ENCODE measurements at places on chromosomes 5 and 9.
A peak's percentile ranks its signal among the peaks of the same experiment; 100 is the strongest.

DNA sequence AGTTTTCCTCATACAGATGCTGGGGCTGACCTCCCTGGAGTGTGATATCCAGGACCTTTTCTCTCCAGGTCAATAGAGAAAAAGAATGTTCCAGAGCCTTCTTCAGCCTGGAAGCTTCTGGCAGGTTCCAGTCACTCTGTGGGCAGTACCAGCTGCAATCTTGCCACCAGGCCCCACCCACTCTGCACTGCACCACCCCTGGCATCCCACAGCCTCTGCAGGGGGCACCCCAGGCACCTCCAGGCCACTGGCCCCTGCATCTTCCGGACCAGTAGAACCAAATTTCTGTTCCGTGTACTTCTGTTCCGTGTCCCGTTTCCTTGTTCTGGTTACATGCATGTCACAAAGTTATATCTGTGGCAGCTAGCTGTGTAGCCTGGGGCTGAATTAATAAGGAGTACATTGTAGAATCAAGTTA, 83.3 kb upstream of the ZBTB43 start:
- no peak for DNase-seq
- peak overlapping the region; percentile 74 for H3K27ac ChIP-seq
- peaks cover 30% of the 10 kb centered on the region for H3K27me3 ChIP-seq
- H3K4me3 ChIP-seq, result no peak overlapping the region
- H3K4me1 ChIP-seq, result peaks cover 42% of the 10 kb centered on the region
- no peaks in the 10 kb centered on the region for H3K36me3 ChIP-seq

GRCh38 chr5:75006865-75007822, 45.2 kb downstream of the GCNT4 start:
- H3K27me3 ChIP-seq, result no peaks in the 10 kb centered on the region
- no peaks in the 10 kb centered on the region for H3K36me3 ChIP-seq
- H3K4me3 ChIP-seq, result no peak overlapping the region
- H3K27ac ChIP-seq, result no peak overlapping the region

DNA sequence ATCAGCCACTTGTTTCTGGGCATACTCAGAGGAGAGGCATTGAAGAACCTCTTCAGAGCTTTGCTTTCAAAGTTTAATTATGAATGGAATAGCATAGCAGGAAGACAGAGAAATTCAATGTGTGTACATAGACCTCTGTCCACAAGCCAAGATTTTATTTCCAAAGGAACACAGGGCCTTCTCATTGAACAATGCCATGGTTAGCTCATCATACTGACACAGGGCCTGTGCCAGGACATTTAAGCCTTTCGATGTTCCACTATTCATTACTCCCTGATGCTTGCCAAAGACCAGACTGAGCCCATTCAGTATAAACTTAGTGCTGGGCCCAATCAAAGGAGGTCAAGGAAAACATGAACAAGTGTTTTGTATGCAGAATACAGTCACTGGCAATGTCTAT, 280.8 kb downstream of the FBXL17 start:
- no peaks in the 10 kb centered on the region for H3K36me3 ChIP-seq
- H3K27ac ChIP-seq, result no peak overlapping the region
- no peaks in the 10 kb centered on the region for H3K4me1 ChIP-seq
- no peak for DNase-seq
- H3K27me3 ChIP-seq, result no peaks in the 10 kb centered on the region

DNA sequence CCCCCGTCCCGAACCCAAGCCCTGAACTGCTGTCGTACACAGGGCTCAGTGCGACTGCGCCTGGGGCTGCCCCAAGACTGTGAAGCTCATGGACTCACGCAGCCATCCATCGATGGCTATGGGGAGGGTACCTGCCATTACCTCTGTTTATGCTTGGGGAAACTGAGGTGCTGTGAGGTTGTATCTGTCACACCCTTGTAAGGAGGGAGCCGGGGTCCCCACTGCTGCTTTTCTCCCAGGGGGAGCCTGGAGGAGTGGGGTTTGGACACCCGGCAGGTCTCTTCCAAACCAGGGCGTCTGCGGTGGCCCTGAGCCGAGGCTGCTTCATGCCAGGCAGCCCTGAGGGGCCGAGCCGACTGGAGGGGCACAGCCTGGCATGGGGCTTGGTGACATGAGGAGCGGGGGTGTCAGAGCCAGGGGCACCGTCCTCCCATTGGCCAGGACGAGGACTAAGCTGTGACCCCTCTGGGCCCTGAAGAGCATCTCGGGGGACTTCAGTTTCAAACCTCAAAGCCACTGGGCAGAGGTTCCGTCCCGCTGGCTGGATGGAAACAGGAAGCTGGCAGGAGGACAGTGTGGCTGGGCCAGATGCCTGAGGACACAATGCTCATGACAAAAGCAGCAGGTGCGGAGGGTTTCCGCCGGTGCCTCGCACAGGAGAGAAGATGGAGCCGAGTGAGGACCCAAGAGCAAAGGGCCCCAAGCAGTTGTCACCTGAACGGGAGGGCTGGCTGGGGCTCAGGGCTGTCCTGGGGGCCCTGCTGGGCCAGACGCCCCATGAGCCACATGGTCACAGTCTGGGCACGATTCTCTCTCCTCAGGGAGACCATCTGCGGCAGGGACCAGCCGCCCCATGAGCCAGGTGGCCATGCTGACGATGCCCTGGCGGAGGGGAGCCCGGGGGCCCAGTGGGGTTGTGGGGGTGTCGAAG, 54.4 kb upstream of the EXOC3 start:
- no peak overlapping the region for H3K4me3 ChIP-seq
- peaks cover 15% of the 10 kb centered on the region for H3K27me3 ChIP-seq
- H3K4me1 ChIP-seq, result peaks cover 8% of the 10 kb centered on the region
- no peaks in the 10 kb centered on the region for H3K36me3 ChIP-seq
- H3K27ac ChIP-seq, result no peak overlapping the region

DNA sequence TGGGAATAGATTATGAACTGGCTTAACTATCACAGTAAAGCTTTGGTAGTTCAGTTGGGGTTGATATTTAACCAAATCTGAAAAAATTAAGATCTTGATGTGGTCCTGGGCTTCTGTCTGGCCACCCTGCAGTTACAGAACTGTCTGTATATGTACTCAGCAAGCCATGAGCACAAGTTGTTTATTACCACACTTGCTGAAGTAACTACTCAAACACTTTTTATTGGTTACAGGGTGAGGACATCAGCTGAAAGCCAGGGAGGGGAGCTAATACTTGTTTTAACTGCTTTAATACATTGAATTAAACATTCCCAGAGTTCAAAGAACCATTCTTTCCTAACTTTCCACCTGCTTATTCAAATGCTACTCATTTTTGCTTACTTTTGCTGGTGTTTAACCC, 29.4 kb upstream of the KCNN2 start:
- no peak overlapping the region for H3K27ac ChIP-seq
- no peaks in the 10 kb centered on the region for H3K4me1 ChIP-seq
- DNase-seq, result no peak

DNA sequence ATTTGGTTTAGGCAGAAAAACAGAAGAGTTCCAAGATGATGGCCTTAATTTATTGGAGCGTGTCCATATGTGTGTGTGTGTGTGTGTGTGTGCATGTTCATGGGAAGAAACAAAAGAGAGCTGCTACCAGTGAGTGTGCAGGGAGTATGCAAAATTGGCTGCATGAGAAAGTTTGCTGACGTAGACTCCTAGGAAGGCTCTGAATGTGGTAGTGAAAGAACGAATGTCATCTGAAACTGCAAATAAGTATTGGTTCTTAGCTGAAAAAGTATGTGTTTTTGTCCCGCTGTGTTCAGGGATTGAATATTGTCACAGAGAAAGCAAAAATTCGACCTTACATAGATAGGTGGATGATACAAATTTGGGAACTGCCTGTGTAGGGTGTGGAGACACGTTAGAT, 542.6 kb upstream of the COX7C start:
- no peaks in the 10 kb centered on the region for H3K36me3 ChIP-seq
- H3K27me3 ChIP-seq, result no peaks in the 10 kb centered on the region
- DNase-seq, result no peak

- no peaks in the 10 kb centered on the region for H3K36me3 ChIP-seq
- no peaks in the 10 kb centered on the region for H3K4me1 ChIP-seq
- H3K4me3 ChIP-seq, result no peak overlapping the region
- H3K27ac ChIP-seq, result no peak overlapping the region
Observed at GRCh38 chr5:104400941-104401340, 838.4 kb upstream of the NUDT12 start.

DNA sequence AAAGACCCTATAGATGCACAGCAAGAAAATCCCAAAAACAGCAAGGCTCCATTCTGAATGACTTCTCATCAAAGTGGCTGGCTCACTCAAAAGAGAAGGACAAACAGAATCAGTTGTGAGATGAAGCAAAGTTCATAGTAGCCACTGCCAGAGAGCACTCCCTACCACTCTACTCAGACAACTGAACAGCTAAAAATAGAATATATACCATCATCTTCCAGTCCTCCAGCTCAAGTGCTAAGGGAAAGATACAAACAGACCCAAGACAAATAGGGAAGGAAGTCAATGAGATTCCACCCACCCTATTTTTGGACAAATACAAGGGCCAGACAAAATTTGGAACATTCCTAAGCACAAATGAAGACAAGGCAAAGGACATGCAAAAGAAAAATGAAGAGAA, 20.6 kb downstream of the GNAQ start:
- no peak for DNase-seq
- H3K36me3 ChIP-seq, result no peaks in the 10 kb centered on the region
- H3K4me3 ChIP-seq, result no peak overlapping the region
- no peak overlapping the region for H3K27ac ChIP-seq
- no peaks in the 10 kb centered on the region for H3K27me3 ChIP-seq
- peaks cover 34% of the 10 kb centered on the region for H3K4me1 ChIP-seq

DNA sequence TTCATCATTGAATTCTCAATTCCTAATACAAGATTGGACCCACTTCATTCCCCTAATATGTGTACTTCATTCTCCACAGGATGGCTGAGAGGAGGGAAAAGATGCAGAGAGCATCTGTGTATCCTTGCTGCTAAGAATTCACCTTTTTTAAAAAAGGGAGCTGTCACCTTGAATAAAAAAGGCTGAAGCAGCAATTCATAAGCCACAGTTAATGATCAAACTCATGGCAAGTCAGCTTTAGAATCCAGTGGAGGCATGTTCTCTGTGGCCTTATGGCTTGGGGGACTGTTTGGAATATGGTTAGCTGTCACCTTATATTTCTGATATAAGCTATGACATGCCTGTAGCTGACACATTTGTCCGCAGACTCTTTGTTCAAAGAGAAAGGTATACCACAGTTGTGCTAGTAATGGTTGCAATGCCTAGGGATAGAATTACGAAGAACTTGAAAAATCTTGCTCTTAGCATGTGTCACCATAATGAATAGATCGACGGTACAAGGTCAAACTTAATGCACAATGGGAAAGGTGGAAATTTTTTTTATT, 256.8 kb upstream of the TNC start:
- H3K4me3 ChIP-seq, result no peak overlapping the region
- H3K4me1 ChIP-seq, result peaks cover 2% of the 10 kb centered on the region
- no peaks in the 10 kb centered on the region for H3K27me3 ChIP-seq
- no peak overlapping the region for H3K27ac ChIP-seq
- DNase-seq, result no peak
- H3K36me3 ChIP-seq, result no peaks in the 10 kb centered on the region

GRCh38 chr5:178429156-178429468, 161.1 kb downstream of the COL23A1 start:
- no peak overlapping the region for H3K4me3 ChIP-seq
- H3K4me1 ChIP-seq, result peaks cover 31% of the 10 kb centered on the region
- DNase-seq, result no peak
- no peaks in the 10 kb centered on the region for H3K36me3 ChIP-seq
- H3K27me3 ChIP-seq, result no peaks in the 10 kb centered on the region

DNA sequence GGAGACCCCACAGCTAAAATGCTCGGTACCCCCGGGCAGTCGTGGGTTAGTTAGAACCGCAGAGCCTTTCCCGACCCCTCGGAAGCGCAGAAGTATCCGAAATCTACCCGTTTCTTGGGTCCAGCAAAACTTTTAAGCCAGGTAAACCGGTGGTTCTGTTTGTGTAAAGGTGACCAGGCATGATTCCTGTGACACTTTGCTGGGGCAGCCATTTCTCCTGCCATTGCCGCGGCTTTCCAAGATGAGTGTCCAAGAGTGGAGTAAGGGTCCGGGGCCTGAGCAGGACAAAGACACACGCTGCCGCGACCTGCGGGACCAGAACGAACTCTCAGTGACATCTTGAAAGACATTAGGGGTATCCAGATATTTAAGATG, 655 bp downstream of the MARVELD2 start:
- peaks cover 21% of the 10 kb centered on the region for H3K36me3 ChIP-seq
- H3K4me1 ChIP-seq, result no peaks in the 10 kb centered on the region
- no peaks in the 10 kb centered on the region for H3K27me3 ChIP-seq
- peak overlapping the region; percentile 73 for H3K27ac ChIP-seq
- peak overlapping the region; percentile 62 for H3K4me3 ChIP-seq

GRCh38 chr9:124934290-124934689, 6.6 kb downstream of the GOLGA1 start:
- H3K36me3 ChIP-seq, result peaks cover 59% of the 10 kb centered on the region
- no peaks in the 10 kb centered on the region for H3K4me1 ChIP-seq
- H3K27ac ChIP-seq, result no peak overlapping the region
- DNase-seq, result no peak
- H3K4me3 ChIP-seq, result no peak overlapping the region

DNA sequence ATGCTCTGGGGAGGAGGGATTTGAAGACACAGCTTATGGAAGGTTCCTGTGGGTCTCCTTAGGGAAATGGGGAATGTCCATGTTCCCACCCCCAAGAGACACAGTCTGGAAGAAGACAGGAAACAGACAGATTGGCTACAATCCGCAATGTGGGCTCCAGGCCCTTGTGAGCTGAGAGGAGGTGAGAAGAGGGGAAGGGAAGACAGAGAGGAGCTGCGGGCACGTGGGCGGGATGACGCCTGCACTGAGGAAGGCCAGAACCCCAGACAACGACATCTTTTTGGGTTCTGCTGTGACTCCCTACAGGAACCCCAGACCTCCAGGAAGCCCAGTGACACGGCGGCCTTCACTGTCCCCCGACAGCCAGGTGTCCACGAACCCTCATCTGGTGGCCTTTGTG, 29.9 kb upstream of the NKD2 start:
- no peaks in the 10 kb centered on the region for H3K36me3 ChIP-seq
- H3K27ac ChIP-seq, result no peak overlapping the region
- peaks cover 8% of the 10 kb centered on the region for H3K27me3 ChIP-seq
- peak; percentile 57 for DNase-seq

GRCh38 chr9:28014212-28014611, 440.9 kb upstream of the C9orf72 start:
- H3K27me3 ChIP-seq, result no peaks in the 10 kb centered on the region
- no peak for DNase-seq
- H3K27ac ChIP-seq, result no peak overlapping the region
- H3K36me3 ChIP-seq, result no peaks in the 10 kb centered on the region

DNA sequence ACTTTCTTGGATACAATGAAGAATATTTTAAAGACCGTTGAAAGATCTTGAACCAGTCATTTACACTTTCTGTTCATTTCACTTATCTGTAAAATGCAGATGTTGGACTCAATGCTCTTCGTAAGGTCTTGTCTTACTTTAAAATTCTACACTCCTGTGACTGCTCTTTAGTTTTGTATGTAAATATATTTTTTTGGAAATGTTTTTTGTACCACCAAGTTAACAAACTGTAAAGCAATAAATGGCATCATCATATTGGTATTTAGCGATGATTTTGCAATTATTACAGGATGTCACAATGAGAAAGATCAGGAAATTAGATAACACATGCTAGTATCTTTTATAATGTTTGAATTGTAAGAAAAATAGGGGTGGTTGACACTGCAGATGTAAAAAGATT, 80.8 kb upstream of the GNAQ start:
- H3K36me3 ChIP-seq, result no peaks in the 10 kb centered on the region
- no peaks in the 10 kb centered on the region for H3K27me3 ChIP-seq
- H3K4me3 ChIP-seq, result no peak overlapping the region
- no peak overlapping the region for H3K27ac ChIP-seq
- H3K4me1 ChIP-seq, result no peaks in the 10 kb centered on the region
- no peak for DNase-seq

All from suprapubic skin (tissue), 4 donors.